GM12892 (cell line): ENCODE measurements at places on chromosomes 16 and 17.

DNA sequence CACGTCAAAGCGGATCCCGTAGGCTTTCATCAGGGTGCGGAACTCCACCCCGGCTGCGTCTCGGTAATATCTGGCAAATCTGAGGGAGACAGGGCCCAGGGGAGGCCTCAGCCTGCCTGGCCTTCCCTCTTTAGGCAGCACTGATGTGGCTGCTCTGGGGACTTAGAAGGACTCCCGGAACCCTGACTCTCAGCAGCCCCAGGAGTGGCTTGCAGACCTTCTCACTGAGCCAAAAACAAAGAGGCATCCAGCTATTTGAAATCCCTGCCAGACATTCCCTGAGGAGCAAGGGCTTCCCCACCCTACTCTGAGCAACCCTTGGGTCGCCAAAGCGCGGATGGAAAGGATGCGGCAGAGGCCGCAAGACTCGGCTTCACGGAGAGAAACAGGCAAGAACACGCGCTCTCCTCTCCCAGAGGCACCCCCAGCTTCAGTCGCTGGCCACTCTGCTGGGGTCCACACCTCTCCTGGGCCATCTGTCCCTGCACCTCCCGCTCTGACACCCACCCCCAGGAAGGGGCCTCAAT lies 7.9 kb downstream of the P2RX5 start:
- DNase-seq: no peak

DNA sequence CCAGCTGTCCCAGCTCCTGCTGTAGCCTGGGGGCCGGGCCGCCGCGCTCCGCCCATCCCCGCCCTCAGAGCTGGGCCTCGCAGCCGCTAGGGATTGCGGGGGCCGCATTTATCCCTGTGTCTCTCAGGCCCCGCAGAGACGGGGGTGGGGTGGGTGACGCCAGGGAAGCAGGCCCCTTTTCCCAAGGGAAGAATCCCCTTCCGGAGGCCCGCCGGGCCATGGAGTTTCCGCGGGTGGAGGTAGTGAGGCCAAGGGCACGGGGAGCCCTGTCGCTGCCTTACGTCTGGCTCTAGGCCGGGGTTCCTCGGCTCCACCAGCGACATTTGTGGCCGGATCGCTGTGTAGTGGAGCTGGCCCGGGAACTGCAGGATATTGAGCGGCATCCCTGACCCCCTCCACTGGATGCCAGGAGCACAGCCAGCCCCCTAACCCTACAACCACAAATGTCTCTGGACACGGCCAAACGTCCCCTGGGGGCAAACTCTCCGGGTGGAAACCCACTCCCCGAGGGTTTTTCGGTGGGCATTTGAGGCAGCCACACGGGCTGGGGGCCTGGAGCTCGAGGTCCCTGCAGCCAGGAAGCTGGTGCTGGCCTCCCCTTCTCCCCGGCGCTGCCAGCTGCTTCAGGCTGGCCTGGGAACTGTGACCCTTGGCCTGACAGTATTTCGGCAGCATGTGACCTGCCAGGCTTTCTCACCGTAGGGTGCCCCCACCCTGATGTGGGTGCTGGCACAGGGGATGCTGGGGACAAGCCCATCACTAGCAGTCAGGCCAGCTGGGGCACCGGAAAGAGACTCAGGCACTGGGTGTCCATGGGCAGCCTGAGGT lies 12.0 kb upstream of the CD300A start:
- no peak for DNase-seq

DNA sequence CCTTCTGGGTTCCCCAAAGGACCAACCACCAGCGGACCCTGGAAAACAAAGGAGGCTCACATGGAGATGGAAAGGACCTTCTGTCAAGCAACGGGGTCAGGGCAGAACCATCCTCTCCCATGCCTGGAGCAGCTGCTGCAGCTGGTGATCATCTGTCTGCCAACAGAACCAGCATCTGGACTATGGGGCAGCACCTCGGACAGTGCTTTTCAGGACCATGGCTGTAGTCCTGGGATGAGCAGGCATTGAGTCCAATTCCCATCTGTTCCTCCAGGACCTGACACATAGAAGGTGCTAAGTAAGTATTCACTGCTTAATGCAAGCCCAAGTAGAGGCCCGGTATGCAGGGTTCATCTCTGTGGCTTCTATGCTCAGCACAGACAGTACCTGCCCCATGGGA lies 304.7 kb downstream of the XYLT1 start:
- no peak for DNase-seq

GRCh38 chr17:60496041-60496440 lies 30.0 kb downstream of the APPBP2 start:
- no peak for DNase-seq

GRCh38 chr17:32274101-32274500 lies 8.5 kb downstream of the RHBDL3 start:
- no peak for DNase-seq

- no peak for DNase-seq
Measured at GRCh38 chr16:48176635-48177408, 21.0 kb upstream of the ABCC12 start.

DNA sequence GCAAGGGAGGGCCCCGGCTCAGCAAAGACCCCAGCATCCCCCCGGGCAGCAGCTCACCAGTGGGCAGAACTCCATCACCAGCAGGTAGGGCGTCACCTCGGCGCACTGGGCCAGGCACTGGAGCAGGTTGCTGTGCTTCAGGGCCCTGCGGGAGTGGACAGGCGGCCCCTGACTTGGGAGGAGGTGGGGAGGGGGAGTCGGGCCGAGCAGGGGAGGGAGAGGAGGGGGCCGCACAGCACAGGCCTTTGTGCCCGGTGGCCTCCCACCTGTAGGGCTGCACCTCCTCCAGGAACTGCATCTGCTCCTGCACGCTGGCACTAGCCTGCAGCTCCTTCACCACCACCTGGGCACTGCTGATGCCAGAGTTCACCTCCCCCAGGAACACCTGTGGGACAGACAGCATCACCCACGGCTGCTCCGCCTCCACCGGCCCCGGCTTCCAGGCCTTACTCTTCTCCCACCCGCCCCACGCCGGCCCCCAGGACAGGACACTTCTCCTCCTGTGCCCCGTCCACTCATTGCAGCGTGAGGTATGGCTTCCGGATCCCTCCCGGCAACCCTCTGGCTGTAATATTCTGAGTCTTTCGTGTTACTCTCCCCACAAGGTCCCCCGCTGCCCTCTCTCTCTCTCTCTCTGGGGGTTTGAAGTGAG lies 37.7 kb upstream of the PVALEF start:
- no peak for DNase-seq
